Sigmoid colon (tissue), 7 donors: ENCODE measurements at places on chromosomes 11 and 22. TPM values are rescaled to one million over a fixed set of nuclear protein-coding genes. Genes with fewer than 3 reads are reported as not detected.

LZTR1 gene
- total RNA-seq, result 31.4 TPM

GLYAT gene
- not detected for total RNA-seq

OR10W1 gene
- total RNA-seq, result not detected

KRTAP5-1 gene
- not detected for total RNA-seq

ADM2 gene
- total RNA-seq, result not detected

TEX12 gene
- 1.1 TPM for total RNA-seq

DNA sequence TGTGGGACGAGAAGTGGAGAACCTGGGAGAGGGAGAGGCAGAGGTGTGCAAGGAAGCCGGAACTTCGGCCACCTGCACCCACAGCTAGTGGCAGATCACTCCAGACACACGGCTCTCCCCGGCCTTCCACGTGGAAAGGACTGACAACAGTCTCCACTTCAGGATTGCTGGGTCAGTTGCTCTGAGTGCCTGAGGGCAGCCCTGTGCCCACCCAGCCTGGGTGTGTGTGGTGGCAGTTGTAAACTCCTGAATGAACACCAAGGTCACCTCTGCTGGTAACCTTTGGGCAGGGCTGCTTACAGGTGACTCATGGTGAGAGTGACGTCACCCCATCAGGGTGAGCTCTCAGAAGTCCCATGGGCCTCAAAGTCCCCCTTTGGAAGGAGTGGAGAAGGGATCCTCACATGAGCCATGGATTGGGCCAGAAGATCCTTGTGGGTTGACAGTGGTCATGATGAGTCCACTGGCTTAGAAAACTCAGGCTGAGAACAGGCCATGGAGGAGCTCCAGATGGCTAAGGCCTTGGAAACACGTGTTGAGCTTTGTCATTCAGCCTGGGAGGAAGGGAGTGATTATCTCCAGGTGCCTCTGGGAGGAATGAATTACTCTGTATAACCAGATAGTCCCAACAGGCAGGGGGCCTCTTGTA lies 71.3 kb downstream of the BCR start:
- no peak for DNase-seq

GRCh38 chr22:37417677-37418348 lies 9.5 kb downstream of the ELFN2 start:
- DNase-seq, result no peak

DNA sequence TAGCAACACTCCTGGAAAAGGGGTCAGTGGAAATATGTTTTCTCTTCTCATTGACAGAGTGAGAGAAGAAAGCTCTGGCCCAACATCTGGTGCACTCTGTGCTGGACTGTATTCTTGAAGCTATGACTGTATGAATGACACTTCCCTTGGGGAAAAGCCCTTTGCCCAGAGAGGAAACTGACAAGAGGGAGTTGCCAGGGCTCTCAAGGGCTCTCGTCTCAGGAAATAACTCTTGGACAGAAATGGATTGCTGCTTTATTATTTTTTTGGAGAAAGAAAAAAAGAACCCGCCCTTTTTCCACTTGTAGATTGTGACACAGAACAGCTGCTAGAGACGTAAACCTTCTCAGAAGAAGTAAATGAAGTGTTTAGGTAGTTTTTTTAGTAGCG lies 11.4 kb downstream of the ETS1 start:
- peak; percentile 74 for DNase-seq

DNA sequence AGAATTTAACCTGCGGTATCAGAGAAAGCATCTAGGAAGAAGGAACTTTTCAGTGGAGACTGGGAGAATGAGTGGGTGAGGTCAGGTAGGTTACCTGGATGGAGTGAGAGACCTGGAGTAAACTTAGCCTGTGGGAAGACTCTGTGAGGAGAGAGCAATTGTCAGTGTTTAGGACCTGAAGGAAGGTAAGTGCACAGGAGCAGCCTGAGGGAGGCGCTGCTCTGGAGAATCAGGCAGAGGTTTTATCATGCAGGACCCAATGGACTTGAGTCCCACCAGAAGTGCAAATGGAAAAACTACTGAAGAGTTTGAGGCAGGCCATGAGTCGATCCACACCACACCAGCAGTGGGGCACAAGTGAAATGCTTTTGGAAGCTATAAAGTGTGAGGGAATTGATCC lies 10.6 kb upstream of the IFTAP start:
- DNase-seq, result no peak

GRCh38 chr11:102399189-102399588 lies 52.2 kb downstream of the BIRC2 start:
- DNase-seq, result no peak

DNA sequence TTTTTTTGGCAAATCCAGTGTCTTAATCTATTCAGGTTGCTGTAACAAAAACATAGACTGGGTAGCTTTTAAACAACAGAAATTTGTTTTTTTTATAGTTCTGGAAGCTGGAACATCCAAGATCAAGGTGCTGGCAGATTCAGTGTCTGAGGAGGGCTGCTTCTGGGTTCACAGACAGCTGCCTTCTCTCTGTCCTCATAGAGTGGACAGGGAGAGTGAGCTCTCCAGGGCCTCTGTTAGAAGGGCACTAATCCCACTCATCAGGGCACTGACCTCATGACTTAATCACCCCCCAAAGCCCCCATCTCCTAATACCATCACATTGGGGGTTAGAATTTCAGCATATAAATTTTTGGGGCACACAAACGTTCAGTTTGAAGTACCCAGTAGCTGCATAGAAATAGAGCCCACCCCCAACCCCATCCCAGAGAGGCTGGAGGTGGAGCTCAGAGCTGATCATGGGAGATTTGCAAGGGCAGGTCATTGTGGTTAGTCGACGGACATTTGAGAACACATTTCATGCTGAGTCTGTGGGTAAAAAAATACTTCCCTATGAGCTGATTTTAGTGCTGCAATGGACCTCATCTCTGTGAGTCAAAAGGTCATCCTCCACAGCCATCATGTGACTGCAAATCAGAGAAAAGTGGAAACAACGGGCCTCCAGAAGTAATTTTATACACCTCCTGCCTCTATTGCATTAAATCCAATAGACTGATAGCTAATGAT lies 203.1 kb upstream of the CADM1 start:
- peak; percentile 40 for DNase-seq

DNA sequence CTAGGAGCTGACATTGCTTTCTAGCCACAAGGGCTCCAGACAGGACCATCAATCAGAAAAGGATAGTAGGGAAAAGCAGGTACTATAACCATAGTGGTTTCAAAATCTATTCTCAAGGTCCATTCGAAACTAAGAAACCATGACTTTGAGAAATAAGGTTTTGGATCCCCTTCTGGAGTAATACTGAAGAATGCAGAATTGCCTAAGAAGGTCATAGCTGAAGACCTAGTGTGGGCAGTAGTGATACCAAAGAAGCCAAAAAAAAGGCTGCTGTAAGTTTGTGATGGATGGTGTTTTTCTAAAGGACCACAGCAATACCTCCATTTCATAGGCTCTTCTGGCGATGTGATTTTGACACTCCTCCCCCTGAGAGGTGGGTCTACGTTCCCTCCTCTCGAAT lies 163.1 kb downstream of the MAML2 start:
- DNase-seq, result no peak

GRCh38 chr22:17097701-17098100 lies 12.9 kb downstream of the IL17RA start:
- DNase-seq, result peak; percentile 46

- peak; percentile 19 for DNase-seq
Observed at GRCh38 chr11:8266246-8267241, 2.9 kb upstream of the LMO1 start.

DNA sequence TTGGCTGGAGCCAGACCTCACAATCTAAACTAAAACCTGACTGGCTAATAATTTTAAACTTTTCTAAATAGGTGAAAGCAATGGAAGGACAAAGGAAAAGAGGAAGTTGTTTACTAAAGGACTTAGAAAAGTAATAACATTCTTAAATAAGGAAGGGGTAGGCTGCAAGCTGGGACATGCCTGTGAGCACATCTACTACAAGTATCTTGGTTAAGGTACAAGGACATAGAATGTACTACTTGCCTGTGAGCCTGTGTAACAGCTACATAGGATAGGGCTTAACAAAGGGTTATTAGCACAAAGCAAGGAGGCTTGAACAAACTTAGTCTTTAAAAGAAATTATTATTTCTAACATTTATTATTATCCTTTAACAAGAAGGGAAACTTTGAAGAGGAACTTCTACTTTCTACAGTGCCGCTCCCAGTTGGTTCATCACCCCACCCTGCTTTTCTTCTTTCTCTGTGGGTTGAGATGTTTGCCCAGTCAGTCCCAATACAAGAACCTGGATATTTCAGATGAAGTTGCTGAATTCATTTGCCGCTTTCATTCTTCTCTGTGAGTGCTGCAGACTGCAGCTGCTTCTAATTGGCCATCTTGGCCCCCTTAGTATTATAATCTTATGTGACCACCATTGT lies 87.5 kb downstream of the PRMT3 start:
- DNase-seq, result no peak

DNA sequence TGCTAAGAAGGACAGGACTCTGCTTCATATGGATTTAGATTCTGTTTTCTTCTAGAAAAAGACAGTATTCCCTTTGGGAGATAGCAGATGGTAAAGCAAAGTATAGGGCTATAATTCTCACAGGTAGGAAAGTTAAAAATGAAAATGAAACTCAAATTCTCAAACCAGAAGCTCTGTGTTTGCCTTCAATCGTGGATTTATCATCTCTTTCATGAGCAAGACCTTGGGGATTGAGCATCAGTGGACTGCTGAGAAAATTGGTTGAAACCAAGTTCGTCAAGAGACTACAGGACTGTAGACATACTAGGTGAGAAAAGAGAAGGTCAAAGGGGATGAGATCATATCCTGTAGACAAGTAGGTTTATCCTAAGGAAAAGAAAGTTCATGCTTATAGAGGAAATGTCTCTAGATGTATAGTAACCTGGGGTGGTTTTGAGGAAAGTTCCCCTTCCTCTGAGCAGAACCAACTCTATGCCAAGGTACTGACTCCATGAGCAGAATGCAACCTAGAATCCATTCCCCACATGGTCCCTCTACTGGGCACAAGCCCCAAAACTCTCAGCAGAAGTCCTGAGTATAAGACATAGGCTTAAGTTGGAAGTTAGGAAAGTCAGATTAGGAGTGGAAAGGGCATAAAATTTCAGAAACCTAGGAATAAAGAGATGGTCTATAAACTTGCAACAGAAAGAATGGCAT lies 46.5 kb downstream of the SLC5A12 start:
- DNase-seq, result no peak

DNA sequence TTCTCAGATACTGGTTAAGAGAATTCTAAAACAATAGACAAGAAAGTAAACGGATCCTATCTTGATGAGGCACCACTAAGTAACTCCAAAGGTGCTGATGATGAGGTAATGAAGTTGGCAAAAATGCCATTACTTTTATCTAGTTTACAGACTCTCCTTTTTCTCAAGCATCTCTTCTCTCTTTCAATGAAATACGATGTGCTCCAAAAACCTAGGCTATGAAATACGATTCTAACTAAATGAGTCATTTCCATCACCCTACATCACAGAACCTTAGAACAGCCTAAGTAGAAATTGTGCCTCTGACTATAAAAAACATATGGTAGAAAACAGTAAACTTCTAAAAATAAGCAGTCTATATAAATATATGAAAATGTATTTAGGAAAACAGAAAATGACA lies 58.9 kb upstream of the ARHGAP32 start:
- no peak for DNase-seq

GRCh38 chr11:66386171-66387069 lies 14.9 kb upstream of the SLC29A2 start:
- peak; percentile 92 for DNase-seq

- no peak for DNase-seq
Observed at GRCh38 chr11:68868221-68868835, 26.6 kb upstream of the CPT1A start.

DNA sequence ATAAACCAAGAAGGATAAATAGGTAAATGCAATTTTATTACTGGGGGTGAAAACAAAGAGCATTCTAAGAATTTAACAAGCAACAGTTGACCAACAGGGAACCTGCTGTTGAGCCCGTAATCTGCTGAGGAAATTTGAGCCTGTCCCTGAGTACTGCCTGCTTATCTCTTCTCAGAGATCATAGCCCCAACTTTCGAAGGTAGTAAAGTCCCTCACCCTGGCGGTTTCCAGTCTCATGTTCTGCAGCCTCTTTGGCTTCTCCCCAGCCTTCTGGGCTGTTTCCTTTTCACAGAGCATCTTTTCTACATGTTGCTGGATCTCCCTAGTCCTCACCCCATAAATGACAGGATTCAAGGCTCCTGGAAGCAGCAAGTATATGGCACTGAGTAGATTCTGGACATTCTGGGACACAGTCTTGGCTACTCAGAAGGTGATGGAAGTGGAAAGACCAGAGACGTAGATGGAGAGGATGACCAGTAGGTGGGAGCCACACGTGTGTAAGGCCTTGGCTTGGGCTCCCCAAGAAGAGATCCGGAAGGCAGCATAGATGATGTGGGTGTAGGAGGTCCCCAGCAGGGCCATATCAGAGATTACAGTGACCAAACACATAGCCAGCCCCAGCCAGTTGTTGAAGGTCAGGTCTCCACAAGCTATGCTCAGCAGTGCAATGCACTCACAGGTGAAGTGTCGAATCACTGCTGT lies 51.6 kb downstream of the RRM1 start:
- DNase-seq, result no peak

- no peak for DNase-seq
Observed at GRCh38 chr22:20918663-20919218, 1.5 kb downstream of the CRKL start.

DNA sequence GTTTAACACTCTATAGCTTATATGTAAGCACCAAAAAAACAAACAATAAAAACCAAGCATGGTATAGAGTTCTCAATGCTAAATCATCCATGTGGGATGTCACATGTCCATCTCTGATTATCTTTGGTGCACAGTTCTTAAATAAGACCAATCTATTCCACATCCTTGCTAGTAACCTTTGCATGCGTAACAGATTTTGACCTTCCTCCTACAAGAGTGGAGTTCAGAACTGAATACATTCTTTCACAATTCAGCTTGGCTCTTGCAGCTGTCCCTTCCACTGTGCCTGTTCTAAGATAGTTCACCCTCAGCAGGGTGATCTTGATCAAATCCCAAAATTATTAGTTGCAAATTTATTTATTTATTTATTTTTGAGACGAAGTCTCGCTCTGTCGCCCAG lies 21.1 kb downstream of the PRR14L start:
- DNase-seq, result no peak

DNA sequence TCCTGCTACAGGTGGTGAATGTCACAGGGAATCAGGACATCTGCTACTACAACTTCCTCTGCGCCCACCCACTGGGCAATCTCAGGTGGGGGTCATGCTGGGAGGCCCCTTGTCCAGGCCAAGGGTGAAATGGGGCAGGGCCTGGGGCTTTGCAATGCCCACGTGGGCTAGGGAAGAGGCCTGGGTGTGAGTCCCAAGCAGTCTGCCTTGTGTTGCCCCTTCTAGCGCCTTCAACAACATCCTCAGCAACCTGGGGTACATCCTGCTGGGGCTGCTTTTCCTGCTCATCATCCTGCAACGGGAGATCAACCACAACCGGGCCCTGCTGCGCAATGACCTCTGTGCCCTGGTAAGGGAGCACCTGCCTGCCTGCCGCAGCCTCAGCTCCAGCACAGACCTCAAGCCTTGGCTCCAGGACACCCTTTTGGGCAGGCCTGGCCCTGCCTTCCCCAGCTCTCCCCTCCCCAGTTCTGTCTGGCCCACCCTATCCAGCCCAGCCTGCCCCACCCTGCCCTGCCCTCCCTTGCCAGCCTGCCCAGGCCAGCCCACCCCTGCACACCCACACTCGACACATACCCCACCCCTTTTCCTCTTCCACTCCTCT lies 9.1 kb upstream of the TAGLN start:
- DNase-seq, result peak; percentile 56

GRCh38 chr11:95283146-95283545 lies 52.1 kb upstream of the SESN3 start:
- no peak for DNase-seq

- no peak for DNase-seq
Observed at GRCh38 chr11:102192349-102193066, 82.3 kb downstream of the YAP1 start.
